ENCODE measurements at places on chromosomes 12 and 14. TPM values are rescaled to one million over a fixed set of nuclear protein-coding genes. Genes with fewer than 3 reads are reported as not detected.

PPM1A gene
- total RNA-seq, result 20.8 TPM

CCDC177 gene
- total RNA-seq, result 0.07 TPM

DPY19L2 gene
- total RNA-seq, result 25.9 TPM

DNA sequence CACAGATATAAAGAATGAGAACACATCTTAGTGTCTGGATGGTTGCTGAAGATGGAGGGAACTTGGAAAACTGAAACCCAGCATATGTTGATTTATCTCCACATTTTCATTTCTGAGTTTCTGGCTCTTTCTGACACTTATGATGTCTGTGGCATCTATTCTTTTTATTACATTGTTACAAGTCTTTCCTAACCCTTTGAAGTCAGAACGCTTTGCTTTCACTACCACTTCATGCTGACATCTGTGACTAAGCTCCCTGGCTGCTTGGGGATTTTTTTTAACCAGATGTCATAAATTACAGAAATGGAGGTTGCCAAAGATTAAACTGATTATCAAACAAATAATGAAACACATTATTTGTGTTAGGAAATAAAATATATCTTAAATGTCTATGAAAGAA, 188.7 kb downstream of the KITLG start:
- no peaks in the 10 kb centered on the region for H3K36me3 ChIP-seq
- H3K27ac ChIP-seq, result no peak overlapping the region
- no peaks in the 10 kb centered on the region for H3K4me1 ChIP-seq
- no peak overlapping the region for H3K4me3 ChIP-seq
- DNase-seq, result peak; percentile 88

DNA sequence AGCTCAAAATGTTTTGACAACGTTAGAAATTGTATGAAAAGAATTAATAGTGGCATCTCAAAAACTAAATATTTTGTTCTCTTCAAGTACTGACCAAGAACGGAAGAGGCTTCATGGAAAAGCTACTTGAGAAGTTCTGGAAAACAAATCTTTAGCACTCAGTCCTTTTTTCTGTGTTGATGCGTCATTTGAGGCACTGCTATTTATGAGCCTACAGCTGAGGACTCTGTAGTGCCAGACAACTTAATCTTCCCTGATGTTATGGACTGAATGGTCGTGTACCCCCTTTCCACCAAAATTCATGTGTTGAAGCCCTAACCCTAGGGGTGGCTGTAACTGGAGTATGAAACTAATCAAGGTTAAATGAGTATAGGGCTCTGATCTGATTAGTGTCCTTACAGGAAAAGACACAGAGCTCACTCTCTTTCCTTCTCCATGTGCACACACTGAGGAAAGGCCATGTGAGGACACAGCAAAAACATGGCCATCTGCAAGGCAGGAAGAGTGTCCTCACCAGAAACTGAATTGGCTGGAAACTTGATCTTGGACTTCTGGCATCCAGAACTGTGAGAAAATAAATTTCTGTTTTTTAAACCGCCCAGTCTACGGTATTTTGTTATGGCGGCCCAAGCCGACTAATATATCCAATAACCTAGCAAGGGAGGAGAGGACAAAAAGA, 337.0 kb upstream of the CLEC14A start:
- H3K36me3 ChIP-seq, result no peaks in the 10 kb centered on the region
- DNase-seq, result no peak
- no peak overlapping the region for H3K4me3 ChIP-seq
- no peak overlapping the region for H3K27ac ChIP-seq
- H3K27me3 ChIP-seq, result no peaks in the 10 kb centered on the region
